ENCODE measurements at places on chromosomes 13 and 19.

DNA sequence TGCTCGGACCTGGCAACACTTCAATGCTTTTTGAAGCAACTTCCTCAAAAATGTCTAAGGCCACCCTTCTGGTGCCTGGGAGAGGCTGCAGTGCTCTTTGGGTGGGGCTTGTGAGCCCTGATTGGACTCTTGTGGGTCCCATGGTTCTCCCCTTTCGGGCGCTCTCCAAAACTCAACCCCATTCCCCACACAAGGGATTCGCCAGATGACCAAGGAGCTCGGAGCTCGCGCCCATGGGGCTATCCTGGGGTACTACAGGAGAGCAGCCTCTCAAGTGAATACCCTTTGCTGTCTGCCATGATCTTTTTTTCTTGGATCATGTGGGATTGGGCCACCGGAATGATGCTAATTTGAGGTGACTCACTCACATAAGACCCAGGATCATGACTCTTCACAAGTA lies 29.7 kb upstream of the KL start:
- DNase-seq = no peak

DNA sequence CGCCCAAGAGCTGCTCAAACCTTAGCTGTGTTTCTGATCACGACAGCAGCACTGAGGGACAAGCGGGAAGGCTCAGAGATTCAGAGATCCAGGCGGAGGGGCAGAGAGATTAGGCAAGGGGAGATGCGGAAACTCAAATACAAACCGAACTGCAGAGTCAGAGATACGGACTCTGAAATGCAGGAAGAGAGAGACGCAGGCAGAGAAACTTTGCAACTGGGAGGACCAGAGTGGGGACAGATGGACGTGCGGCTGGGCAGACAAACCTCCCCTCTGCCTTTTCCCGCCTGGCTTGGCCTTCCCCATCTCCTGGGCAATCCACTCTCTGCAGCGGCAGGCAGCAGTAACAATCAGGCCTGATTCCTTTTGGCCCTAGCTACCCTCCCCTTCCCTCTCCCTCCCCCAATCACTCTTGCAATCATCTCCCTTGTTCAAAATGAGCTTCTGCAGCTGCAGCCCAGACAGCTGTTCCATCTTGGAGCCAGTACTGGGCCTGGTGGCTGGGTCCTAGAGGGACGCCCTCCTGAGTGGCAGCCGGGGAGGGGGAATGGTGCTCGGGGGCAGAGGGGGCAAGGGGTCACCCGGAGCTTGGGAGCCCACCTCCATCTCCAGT lies 29.7 kb downstream of the OLFM2 start:
- no peak for DNase-seq

DNA sequence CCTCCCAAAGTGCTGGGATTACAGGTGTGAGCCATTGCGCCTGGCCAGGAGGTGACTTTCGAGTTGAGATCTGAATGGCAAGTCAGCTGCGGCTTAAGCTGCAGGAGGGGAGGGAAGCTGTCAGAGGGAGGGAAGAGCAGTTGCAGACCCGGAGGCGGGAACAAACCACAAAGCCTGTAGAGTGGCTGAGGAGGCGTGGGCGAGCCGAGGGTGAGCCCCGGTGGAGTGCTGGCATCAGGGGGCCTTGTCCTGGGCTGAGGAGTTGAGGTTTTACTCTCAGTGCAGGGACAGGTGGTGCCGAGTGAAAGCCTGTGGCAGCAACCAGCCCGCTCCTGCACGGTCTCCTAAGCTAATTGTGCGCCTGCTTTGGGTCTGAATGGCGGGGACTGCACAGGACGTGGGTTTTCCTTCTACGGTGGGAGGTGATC lies 24.2 kb downstream of the PPP1R37 start:
- peak; percentile 84 for DNase-seq

DNA sequence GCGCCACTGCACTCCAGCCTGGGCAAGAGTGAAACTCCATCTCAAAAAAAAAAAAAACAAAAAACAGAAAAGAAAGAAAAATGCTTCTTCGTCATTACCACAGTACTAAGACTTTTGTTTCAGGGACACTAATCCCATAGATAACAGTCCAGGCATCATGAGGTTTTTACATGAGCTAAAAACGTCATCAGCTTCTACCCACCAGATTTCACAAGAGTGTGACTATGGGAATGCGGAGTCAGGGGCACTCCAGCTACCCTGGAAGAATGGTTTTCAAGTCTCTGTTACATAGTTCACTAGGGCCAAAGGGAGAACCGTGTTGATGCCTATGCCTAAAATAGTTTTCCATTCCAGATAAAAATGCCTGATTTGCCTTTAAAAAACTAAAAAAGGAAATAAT lies 33.2 kb downstream of the RAB20 start:
- DNase-seq = no peak

Data from activated naive CD8-positive, alpha-beta T cell treated with anti-CD3 and anti-CD28 coated beads for 36 hours (primary cell).